ENCODE measurements at places on chromosomes 4 and X. TPM values are rescaled to one million over a fixed set of nuclear protein-coding genes. Genes with fewer than 3 reads are reported as not detected.

The TBCK gene
- 67.5 TPM for total RNA-seq

The ENOX2 gene
- 13.0 TPM for total RNA-seq

The MTTP gene
- 0.75 TPM for total RNA-seq

The GAGE12H gene
- not detected for total RNA-seq

The TMEM154 gene
- total RNA-seq: 1.2 TPM

The GTPBP6 gene
- 67.1 TPM for total RNA-seq

The AKAP14 gene
- not detected for total RNA-seq

The GYG2 gene
- total RNA-seq: 62.8 TPM

The ARMCX5 gene
- 19.9 TPM for total RNA-seq

The NAP1L2 gene
- total RNA-seq: 1.1 TPM

The DCAF12L1 gene
- 0.11 TPM for total RNA-seq

The AWAT2 gene
- not detected for total RNA-seq

The NEUROG2 gene
- total RNA-seq: not detected

The CT47B1 gene
- total RNA-seq: not detected

The DCAF4L1 gene
- total RNA-seq: not detected

The WAS gene
- total RNA-seq: 1.5 TPM

The RAB28 gene
- 18.9 TPM for total RNA-seq

The ENOPH1 gene
- total RNA-seq: 28.0 TPM

The TEX13C gene
- total RNA-seq: not detected

The AREG gene
- total RNA-seq: 1.7 TPM

The PABPC5 gene
- 7.4 TPM for total RNA-seq

The CXCL5 gene
- total RNA-seq: 0.45 TPM

The GRIA3 gene
- 2.3 TPM for total RNA-seq

The TKTL2 gene
- not detected for total RNA-seq

The KLF8 gene
- total RNA-seq: 9.6 TPM

The NHS gene
- 6.0 TPM for total RNA-seq
